ENCODE measurements at places on chromosomes 3 and 15.

- no peak for DNase-seq
Observed at GRCh38 chr3:60573494-60573893, 677.8 kb downstream of the FHIT start.

DNA sequence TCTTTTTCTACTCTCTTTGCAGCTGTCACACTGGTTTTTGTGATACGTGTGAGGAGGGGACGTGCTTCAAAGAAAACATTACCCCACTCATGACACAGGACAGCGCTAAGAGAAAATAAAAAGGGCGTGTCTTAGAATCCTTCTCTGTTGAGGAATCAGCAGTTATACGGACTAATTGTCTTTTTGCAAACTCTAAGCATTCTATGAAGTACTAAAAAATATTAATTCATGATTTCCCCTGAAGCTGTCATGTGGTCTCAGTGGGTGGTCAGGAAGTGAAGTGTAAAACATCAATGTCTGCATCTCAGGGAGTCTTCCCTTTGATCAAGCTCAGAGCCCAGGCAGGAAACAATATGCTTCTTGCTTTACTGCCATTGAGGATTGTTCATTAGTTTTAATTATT, 117.5 kb upstream of the CRBN start:
- no peak for DNase-seq

DNA sequence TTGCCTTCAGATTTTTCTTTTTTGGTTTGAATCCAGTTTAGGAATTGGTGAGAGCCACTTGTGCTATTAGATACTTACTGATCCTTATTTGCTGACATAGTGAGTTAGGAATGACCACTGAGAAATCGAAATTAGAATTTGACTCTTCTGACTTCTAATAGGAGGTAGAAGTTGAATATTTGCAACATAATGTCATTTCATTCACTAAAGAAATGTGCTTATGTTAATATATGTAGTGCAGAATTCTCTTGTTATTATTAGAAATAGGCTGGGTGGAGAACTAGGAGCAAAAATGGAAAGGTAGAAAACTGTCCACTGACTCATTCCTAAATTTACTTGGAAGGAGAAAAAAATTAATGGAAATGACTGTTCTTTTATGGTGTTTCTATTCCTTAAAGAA, 538.2 kb upstream of the SGO1 start:
- no peak for DNase-seq

- peak; percentile 11 for DNase-seq
Observed at GRCh38 chr15:35618260-35619188, 72.6 kb upstream of the DPH6 start.

DNA sequence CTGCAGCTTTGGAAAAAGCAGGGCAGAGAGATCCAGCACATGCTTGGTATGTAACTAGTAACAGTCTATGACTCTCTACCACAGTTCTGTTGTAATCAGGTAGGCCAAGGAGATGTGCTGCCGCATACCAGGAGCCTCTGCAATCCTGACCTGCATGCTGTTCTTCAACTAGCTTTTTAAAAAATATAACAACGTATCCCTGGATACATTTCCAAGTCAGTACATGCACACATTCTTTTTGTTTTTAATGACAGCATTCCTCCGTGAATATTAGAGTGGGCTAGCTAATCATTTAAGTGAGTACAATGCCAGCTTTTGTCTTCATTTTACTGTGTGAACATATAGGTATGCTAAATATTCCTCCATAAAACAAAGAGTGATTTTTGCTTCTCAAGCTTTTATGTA, 437.8 kb downstream of the RBMS3 start:
- DNase-seq = no peak

- DNase-seq = no peak
Observed at GRCh38 chr3:31472479-31473390, 60.0 kb upstream of the STT3B start.

DNA sequence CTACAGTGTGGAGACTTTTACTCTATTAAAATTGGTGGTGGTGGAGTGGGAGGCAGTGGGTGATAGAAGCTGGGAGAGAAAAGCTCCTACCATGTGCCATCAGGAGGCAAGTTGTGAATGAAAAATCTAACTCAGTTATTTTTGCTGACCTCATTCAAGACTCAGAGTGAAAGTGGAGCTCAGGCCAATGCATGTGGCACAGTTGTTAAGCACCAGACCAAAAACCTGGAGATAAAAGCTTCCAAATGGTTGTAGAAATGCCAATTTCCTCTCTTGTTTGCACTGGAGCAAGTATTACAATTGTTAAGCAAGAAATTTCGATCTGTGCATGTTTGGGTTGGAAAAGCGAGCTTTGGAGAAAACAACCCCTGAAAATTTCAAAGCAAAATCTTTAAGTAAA, 81.5 kb upstream of the PRICKLE2 start:
- no peak for DNase-seq

DNA sequence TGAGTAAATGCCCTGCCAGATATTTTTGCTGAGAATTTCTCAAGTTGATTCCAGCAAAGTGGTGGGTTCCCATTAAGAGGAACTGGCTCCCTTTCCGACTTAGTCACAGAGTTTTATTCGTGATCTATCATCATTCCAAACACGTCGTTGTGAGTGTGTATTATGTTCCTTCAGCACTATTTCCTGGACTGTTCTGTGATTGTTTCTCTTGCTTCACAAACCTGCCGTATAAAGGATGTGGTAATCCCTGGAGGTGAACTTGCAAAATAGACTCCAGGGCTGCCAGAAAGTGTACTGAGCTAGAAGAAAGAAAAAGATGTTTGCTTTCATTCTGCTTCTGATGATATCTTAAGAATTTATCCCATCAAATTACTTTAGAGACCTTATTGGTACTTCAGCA, 14.5 kb upstream of the CAPN3 start:
- DNase-seq = peak; percentile 70

All from AG09309 (cell line).